ENCODE measurements at places on chromosomes 7 and 10.
A peak's percentile ranks its signal among the peaks of the same experiment; 100 is the strongest.

- DNase-seq = no peak
These were observed 50.8 kb downstream of the ZRANB1 start for GRCh38 chr10:124992462-124993344.

DNA sequence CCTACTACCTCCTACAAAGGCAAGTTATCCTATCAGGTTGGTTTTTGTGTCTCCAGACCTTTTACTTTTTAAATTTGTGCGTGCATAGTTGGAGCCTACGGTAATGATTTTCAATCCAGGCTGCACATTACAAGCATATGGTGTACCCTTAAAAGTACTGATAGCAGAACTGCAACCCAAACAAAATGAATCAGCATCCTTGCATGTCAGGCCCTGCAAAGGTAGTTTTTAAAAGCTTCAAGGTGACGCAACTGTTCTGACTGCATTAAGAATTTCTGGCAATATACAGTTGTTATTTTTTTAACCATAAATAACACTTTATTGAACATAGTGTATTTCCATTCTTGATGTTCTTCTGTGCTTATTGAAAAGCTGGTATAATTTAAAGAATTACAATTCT is 28.9 kb downstream of the GNAT3 start:
- DNase-seq = no peak

- DNase-seq = no peak
These were observed 17.2 kb downstream of the SH2B2 start for GRCh38 chr7:102303669-102304422.

DNA sequence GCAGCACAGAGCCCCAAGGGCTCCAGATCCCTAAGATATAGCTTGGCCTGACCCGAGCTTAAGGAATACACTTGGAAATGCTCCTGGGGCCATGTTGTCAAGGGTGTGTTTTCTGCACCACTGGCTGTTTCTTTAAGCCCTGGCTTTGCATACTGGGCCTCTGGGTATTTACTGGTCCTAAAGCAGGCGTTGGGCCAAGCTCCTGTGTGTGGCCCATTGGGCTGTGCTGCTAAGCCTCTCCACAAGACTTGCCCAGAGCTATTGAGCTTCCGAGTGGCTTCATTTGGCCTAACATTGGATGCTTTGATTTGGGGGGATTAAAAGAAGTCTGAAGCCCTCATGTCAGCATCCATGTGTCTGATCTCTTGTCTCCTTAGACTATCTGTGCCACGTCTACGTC is 5.2 kb downstream of the YKT6 start:
- DNase-seq = no peak

DNA sequence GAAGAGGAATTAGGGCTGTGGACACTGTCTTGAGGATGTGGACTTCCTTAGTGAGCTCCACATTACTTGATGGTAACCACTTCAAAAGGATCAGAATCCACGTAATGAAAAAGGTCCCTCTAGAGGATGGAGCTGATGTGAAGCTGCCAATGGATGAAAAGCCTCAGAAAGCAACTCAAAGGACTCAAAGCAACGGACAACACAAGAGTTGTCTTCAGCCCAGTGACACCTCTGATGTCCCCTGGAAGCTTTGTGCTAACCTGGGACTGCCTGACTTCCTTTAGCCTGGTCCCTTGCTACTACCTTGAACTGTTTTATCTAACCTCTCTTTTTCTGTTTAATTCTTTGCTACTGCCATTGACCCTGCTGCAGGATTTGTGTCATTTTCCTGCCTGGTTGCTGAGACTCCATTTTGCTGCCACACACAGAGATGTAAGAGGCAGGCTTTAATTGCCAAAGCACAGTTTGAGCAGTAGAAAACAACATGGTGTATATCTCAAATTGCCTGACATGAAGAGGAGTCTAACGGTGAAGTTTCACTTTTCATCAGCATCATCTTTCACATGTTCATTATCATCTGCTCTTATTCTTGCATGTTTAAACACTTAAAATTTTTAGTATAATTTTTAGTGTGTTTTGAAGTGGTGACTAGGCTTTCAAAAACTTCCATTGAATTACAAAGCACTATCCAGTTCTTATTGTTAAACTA is 11.1 kb upstream of the SGCE start:
- DNase-seq = no peak

DNA sequence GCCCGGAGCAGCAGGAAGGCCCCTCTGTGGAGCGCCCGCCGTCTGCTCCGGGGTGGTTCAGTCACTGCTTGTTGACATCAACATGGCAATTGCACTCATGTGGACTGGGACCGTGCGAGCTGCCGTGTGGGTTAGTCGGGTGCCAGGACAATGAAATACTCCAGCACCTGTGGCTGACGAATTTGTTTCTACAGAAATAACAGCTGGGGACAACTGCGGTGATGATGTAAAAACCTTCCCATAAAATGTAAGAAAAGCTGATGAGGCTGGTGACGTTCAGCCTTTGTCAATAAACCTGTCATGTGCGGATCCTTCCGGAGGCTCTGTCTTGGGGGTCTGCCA is 5.6 kb downstream of the GPER1 start:
- DNase-seq = no peak

DNA sequence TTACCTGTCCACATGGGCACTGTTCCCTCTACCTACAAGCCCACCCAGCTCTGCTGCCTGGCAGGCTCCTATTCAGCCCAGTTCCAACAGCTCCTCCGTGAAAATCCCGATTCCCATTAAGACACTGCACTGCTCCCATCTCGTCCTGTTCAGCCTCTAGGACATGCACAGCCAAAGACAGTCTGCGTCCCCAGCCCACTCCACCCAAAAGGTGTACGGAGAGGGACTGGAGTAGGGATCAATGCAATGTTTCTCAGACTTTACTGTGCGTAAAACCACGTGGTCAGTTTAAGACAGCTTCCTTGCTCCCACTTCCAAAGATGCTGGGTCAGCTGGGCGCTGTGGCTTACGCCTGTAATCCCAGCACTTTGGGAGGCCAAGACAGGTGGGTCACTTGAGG is 19.9 kb downstream of the FGFR2 start:
- no peak for DNase-seq

GRCh38 chr7:953547-954327 is 743 bp downstream of the ADAP1 start:
- no peak for DNase-seq

GRCh38 chr7:130208516-130208915 is 856 bp downstream of the SSMEM1 start:
- no peak for DNase-seq

- DNase-seq = no peak
These were observed 147.3 kb downstream of the NRCAM start for GRCh38 chr7:108308903-108309302.

DNA sequence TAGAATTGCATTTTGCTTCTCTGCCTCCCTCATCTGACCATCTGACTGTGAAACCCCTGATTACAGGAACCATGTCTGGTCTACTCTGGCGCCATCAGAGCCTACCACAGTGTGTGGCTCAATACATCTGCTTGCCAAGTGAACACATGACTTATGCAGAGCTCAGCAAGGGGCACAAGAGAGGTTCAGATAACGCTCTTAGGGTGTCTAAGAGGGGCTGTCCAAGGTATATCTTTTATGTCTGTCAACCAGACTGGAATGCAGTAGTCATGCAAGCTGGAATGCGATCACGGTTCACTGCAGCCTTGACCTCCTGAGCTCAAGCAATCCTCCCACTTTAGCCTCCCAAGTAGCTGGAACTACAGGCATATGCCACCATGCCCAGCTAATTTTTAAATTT is 10.3 kb upstream of the RRP12 start:
- DNase-seq = no peak

DNA sequence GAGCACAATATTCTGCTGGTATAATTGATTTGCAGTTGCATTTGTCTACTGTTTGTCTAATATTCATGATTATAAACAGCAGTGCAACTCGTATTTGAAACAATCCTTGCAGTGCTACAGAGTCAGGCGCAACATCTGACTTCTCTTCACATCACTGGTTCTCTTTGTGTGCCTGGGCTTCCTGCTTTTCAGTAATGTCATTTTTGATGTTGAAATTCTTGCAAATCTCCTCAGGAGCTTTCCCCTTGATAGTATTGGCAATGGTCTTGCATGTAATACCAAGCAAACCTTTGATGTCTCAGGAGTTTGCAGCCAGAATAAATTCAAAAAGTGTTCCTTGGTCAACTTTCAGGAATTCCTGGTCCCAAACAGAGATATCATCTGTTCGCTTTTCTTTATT is 20.2 kb downstream of the HPS6 start:
- DNase-seq = no peak

- no peak for DNase-seq
These were observed 89.8 kb upstream of the ANK3 start for GRCh38 chr10:60479305-60480020.

DNA sequence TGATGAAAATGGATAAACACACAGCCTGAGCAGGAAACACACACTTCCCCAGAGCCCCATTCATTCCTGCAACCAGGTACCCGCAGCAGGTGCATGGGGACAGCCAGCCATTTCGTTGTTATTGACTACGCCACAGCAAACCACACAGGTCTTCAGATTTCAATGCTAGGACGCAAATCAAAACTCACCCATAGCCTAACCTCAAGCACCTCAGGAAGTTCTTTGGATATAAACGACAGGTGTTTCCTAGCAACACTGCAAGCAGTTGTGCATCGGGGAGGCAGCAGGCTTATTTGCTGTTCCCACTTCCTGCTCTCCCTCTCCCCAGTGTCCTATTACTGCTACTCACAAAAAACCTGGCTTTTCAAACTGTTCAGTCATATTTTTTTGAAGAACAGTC is 176.5 kb upstream of the FRMD4A start:
- DNase-seq = no peak

GRCh38 chr7:55023841-55024505 is 5.2 kb downstream of the EGFR start:
- no peak for DNase-seq

- DNase-seq = no peak
These were observed 55.3 kb upstream of the CAPZA2 start for GRCh38 chr7:116807011-116807560.

- DNase-seq = peak; percentile 43
These were observed 268.5 kb downstream of the RPS24 start for GRCh38 chr10:78301891-78302738.

DNA sequence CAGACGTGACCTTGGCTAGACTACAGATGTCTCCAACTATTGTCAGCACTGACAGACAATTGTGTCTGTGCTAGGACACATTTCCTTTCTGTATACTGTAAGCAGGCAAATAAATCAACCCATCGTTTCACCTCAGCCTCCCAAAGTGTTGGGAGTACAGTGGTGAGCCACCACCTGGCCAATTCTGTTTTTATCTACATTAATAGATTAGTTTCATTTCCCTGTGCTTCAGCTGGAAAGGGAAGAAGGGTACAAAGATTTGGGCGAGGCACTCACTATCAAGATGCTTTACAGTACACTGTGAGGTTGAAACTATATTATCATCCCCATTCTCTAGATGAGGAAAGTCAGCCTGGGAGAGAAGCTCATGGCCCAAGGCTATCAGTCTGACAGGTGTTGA is 21.9 kb downstream of the SFR1 start:
- no peak for DNase-seq

DNA sequence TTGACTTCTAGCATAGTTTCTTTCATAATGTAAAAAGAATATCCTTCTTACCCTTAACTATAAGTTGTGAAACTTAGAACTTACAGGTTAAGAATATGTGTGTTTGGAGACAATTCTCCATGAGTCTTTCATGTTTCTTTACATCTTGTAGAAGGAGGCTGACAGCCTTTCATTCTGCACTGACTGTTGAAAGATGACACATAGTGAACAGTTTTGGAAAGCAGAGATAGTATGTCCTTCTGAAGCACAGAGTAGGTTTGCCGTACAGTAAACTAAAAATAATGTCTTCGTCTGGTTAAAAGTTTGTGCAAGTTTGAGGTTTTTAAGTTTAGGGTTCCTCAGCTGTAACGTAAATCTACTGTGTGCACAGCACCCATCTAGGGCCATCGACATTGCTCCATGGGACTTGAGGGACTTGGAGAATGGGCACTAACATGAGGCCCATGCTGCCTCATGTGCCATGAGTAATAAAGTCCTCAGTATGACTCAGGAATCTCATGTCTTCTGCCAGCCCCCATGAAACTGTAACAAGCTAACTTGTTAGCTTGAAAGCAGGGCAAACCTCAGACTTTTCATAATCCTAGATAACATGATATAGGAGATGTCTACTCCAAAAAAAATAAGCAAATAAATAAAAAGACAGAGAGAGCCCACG is 24.5 kb upstream of the ELAPOR2 start:
- no peak for DNase-seq

DNA sequence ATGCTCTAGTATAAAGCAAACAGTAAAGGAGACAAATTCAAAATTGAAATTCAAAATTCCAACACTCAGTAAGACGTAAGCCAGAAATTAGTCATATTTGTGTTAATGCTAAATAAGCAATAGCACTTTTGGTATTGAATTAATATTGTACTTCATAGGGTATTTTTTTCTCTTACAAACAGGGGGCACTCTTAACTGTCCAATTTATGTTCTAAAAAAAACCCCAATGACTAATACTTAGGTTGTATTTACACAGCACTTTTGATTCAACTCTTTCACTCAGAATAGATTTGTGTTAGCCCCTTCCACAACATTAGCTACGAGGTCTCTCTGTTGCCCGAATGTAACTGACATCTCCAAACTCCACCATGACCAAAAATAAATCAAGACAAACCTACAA is 284.9 kb upstream of the COBL start:
- DNase-seq = no peak

DNA sequence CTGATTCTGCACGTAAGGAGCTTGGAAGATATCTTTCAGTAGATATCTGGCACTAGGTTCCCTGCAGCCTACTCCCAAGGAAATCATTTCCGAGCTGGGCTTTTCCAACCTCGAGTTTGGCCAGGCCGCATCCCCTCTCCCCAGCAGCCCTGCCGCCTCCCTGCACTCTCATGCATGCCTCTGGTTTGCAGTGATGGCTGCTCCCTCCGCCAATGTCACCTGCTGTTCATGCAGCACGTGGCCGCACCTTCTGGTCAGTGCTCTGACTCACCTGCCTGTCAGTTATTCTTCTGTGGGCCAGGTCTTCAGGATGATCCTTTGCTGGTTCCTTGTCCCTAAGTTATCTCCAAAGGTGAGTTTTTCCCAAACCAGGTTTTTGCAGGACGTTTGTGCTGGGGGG is 50.6 kb upstream of the RASGEF1A start:
- DNase-seq = no peak

DNA sequence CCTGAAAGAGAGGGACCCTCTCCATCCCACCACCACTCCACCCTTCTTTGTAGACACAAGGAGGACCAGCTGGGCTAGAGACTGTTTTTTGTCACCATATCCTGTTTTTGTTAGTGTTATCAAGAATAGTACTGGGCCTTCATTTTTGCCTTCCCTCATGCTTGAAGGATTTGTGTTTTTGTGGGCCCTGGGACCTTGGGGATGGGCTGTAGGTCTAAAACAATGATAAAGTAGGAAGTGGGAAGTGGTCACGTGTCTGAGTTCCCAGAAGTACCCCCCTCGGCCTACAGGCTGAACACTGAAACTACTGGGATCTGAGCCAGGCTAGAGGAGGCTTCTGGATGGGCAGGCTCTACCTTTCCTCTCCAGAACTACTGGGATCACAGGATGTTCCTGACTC is 8.9 kb downstream of the AGFG2 start:
- no peak for DNase-seq

- DNase-seq = no peak
These were observed 170.1 kb downstream of the GATA3 start for GRCh38 chr10:8224591-8224990.
